Cardiac fibroblast (primary cell): ENCODE measurements at places on chromosomes 3 and 15.

- peak; percentile 97 for DNase-seq
Observed at GRCh38 chr3:177615015-177615414, 417.7 kb upstream of the TBL1XR1 start.

DNA sequence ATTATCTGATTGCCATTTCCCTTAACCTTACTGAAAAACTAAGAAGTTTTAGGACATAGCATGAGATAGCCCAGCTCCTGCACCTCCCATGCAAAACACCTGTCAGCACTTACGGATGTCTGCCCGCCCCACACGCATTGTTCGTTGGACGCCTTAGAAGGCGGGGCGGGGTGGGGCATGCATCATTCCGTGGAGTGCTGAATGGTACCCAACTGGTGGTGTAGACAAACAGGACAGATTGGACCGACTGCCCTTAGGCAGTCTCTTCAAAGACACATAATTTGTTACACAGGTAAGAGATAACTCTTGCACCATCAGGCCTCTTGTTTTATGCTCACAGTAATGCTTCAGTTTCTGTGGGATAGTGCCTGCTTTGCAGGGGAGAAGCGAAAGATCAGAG is 93.8 kb downstream of the SMAD6 start:
- no peak for DNase-seq

DNA sequence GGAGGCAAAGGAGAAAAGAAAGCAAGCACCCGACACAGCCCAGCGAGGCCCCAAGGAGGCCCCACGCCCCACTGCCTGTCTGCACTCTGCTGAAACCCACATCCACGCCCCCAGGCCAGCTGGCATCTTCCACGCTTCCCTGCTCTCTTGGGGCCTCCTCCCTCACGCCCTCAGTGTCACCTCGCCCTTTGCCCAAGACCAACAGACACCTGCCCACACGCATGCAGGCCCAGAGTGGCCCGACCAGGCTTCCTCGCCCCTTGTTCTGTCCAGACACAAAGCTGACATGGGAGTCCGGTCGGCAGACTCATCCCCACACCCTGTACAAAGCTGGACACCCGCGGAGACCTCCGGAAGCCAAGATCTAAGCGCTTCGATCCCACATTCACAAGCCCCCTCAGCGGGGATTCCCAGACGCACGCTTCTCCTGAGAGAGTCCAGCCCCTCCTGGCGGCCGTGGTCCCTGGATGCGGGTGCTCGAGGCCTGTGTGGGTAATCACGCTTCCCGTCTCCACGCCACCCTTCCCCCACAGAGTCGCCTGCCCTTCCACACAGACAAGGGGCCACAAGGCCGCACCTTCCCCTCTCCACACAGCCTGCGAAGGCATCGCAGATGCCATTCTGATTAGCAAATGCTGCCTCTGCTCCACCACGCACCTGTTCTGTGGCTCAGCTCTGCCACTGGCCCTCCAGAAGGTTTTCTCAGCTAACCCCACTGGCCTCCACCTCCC is 176.6 kb downstream of the XXYLT1 start:
- DNase-seq: no peak

DNA sequence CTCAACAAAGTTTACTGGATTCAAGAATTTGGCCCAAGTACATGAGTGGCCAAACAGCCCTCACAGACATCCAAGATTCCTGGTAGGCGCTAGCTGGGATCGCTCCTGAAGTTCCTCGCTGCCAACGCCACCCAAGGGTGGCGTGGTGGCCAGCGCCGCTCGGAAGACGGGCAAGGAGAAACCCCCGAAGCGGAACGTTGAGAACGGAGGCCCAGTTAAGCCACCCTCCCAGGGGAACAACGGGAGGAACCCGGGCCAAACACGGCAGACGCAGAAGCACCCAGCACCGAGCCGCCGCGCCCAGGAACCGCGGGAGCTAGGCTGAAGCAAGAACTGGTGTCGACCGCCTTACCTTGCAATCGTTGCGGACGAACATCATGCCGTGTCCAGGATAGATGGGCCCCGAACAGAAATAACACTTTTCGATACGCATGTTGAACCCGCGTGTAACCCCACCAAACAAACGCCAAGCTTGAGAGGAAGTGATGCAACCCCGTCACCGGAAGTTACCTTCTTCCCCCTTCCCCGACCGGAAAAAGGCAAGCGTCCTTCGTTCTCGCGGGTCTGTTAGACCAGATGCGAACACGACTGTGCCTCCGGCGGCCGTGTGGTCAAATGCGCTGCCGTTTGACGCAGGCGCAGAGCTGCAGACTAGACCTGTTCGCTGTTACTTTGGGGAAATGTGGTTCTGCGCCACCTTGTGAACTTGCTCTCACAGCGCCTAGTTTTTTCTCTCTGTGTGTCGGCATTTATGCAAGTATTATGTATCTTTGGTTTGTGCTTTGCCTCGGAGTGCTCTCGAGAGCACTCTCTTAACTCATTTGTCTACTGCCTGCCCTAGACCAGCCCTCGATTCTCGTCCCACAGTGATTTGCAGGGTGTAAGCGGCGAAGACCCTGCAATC is at the start of gene RSL24D1:
Gene RSL24D1 (minus strand): TSS at position 484 of the 904 bp plus-strand sequence. CDS start 51 bp downstream, at position 433.
- peak; percentile 99 for DNase-seq

DNA sequence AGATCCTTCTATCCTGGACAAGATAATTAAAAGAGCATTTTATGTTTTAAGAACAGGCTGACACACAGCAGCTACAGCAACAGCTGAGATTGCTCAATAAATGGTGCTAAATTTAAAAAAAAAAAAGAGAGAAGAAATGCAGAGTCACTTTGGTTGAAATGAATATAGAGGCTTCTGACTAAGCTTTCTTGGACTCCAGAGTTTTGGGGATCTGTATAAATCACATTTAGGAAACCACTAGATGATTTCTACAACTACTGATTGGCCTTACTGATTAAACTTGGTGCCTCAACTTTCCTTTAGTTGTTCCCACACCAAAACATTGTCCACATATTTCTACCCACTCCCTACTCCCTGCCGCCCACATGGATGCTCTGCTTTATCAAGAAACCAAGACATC is 132.9 kb upstream of the ZBTB20 start:
- DNase-seq: peak; percentile 69

- no peak for DNase-seq
Observed at GRCh38 chr3:81033684-81034083, 727.8 kb downstream of the GBE1 start.

DNA sequence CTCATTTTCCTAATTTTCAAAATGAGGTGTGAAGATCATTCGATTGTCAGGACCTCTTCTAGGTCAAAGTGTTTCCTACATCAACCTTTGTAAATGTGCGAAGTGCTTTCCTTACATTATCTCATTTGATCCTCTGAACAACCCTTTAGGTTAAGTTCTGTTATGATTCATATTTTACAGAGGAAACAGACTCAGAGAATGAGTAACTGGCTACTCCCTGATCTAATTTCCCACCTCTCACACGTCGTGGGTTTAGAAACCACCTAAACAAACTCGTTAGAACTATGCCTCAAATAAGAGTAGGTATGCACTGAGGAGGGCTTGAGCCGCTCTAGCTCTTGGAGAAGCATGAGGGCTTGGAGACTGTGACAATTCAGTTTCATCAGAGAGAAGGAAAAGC is 148.6 kb downstream of the CD47 start:
- DNase-seq: peak; percentile 54

DNA sequence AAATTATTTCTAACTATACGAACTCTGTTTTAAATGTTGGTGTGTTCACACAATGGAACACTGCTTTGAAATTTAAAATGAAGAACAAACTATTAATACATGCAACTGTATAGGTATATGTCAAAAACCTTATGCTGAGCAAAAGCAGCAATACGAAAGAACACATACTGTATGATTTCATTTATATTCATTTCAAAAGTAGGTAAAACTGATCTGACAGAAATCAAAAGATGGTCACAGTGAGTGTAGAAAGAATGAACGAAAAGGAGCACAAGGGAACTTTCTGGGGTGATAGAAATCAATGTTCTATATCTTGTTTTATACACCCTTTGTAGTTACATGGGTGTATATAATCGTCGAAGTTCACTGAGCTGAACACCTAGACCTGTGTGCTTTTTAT is 12.6 kb downstream of the ATP8B4 start:
- no peak for DNase-seq

DNA sequence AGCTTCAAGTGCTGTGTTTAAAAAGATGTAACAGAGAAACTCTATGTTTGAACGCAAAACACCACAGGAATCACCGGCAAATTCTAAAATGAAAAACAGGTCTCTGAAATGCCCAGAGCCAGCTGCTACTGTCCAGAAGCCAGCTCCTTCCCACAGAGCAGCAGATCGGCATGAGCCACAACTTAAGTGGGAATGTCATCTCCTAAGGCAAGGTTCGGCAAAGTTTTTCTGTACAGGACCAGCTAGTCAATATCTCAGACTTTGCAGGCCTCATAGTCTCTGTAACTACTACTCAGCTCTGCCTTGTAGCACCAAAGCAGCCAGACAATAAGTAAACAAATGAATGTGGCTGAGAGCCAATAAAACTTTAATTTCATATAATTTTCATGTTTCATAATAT is 4.9 kb downstream of the PLOD2 start:
- no peak for DNase-seq

- DNase-seq: peak; percentile 67
Observed at GRCh38 chr15:75153087-75153486, 48.6 kb upstream of the C15orf39 start.

GRCh38 chr15:39622660-39623516 is 42.0 kb downstream of the THBS1 start:
- no peak for DNase-seq

DNA sequence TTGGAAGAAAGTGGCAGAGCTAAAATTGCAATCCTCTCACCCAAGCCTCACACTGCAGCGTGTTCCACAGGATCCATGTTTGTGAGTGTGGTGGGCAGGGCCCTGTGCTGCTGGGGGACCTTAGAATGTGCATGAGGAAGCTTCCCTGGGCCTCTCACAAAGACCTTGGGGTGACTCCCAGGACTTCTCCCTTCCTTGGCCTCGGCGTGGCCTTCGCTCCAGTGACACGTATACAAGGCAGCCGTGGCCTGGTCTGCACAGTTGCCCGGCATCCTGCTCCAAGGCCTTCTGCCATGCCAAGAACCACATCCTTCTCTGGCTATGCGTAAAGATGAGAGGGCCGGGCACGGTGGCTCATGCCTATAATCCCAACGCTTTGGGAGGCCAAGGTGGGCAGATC is 196.4 kb downstream of the UACA start:
- no peak for DNase-seq

- no peak for DNase-seq
Observed at GRCh38 chr15:58554758-58555157, 123.0 kb downstream of the LIPC start.

- peak; percentile 51 for DNase-seq
Observed at GRCh38 chr3:56197259-56197965, 270.9 kb downstream of the ERC2 start.

DNA sequence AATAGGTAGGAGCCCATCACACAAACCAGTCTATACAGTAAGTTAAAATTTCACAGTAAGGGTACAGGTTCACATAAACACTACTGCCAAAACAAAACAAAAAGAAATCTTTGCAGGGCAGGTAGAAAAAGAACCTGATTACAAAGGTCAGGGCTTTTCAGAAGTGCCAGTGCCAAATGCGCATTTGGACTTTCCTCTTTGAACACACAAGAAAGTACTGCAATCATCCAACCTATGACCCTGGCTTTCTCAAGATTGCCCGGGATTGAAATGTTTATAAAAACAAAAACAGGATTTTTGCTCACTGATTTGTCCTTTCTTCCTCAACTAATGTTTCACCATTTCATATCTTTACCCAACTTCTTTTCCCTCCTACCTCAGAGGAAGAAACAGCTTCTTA is 47.4 kb downstream of the CBLB start:
- DNase-seq: peak; percentile 54

DNA sequence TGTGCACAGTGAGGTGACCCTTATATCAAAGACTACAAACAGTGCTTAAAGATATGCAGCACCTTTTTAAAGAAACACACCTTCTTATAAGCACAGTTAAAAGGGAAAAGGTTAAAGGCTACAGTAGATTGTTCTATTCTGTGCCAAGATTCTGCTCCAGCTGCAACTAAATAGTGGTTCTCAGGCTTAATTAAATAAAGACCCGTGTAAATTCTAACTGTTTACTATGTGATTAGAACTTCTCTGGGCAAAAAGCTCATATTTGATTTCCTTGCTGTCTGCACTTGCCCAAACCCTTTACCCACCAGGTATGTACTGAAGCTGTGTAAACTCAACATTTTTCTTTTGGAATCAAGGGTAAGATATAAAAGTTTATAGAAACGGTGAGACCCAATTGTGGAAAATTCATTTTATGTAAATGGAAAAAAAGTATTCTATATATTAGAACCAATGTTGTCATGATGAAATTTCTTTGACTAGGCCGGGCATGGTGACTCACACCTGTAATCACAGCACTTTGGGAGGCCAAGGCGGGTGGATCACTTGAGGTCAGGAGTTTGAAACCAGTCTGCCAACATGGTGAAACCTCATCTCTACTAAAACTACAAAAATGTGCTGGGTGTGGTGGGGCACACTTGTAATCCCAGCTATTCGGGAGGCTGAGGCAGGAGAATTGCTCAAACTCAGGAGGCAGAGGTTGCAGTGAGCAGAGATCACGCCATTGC is 230.6 kb downstream of the MECOM start:
- DNase-seq: peak; percentile 15

DNA sequence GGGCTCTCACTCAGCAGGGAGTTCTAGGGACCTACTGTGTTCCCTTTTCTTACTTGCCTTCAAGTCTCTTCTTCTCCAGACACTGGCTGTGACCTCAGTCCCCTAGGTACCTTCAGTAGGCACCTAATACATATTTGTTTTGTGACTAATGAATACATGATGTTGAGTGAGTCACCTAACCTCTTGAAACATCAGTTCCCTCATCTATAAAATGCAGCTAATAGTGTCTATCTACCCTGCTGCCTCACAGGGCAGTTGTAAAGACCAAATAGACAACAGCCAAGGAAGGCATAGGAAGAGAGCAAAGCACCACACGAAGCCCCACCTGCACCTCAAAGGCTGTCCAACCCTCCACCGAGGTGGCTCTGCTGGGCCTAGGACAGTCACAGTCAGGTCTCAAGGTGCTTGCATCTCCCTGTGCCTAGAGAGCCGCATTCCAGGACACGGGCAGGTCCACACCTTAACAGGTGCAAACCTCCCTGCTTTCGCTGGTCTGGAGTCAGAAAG is 29.1 kb downstream of the DAPK2 start:
- DNase-seq: peak; percentile 72

GRCh38 chr3:94099311-94099710 is 36.5 kb downstream of the NSUN3 start:
- DNase-seq: peak; percentile 31

DNA sequence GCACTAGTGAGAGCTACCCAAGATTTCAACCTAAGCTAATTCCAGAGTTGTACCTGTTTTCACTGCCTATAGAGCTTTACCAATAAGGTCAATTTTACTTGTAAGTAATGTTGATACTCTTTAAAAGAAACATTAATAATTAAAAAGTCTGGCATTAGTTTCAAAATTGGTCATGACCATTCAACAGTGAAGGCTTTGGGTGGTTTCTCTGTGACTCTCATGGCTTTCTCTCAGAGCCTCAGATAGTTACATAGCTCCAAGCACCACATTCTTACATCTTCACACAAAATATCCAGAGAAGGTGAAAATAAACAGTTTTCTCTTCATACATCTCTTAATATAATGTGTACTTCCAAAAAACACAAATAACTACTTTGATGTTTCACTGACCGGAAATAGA is 61.5 kb upstream of the TCF12 start:
- DNase-seq: no peak

- DNase-seq: no peak
Observed at GRCh38 chr3:1661839-1662238, 436.8 kb upstream of the CNTN4 start.
